Esophagus (tissue), 2 donors: ENCODE measurements at places on chromosomes 11 and 22. TPM values are rescaled to one million over a fixed set of nuclear protein-coding genes. Genes with fewer than 3 reads are reported as not detected.

The DCHS1 gene
- 2.0 TPM for polyA plus RNA-seq

The LMO2 gene
- polyA plus RNA-seq = 12.3 TPM

The DRD4 gene
- polyA plus RNA-seq = 0.39 TPM

The TRIM48 gene
- not detected for polyA plus RNA-seq

The HMGXB4 gene
- 7.1 TPM for polyA plus RNA-seq
